HTR-8/SVneo (cell line): ENCODE measurements at places on chromosomes 13 and 19.
A peak's percentile ranks its signal among the peaks of the same experiment; 100 is the strongest.

GRCh38 chr19:1613146-1613545, 7.9 kb upstream of the UQCR11 start:
- no peak for DNase-seq

GRCh38 chr19:30882411-30883005, 466.7 kb downstream of the TSHZ3 start:
- no peak for DNase-seq

- no peak for DNase-seq
Observed at GRCh38 chr19:35432911-35433310, 15.1 kb upstream of the FFAR2 start.

- DNase-seq: no peak
Observed at GRCh38 chr13:98571955-98572662, 4.8 kb downstream of the STK24 start.

DNA sequence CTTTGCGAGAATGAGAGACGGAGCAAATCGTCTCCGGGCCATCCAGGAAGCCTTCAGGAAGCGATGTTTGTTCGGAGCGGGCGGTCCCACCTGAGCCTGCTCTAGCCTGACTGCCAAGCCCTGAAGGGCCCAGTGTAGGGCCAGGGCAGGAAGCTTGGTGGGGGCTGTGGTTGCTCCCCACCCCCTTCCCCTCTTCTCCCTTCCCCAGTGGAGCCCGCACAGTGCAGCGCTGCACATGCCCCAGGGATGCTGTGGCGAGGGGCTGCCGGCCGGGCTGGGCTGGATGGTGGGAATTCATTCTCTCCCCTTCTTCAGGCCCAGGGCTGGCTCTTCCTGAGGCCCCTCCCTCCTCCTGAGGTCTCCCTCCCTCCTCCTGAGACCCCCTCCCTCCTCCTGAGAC, 7.1 kb upstream of the GRTP1 start:
- DNase-seq: no peak

DNA sequence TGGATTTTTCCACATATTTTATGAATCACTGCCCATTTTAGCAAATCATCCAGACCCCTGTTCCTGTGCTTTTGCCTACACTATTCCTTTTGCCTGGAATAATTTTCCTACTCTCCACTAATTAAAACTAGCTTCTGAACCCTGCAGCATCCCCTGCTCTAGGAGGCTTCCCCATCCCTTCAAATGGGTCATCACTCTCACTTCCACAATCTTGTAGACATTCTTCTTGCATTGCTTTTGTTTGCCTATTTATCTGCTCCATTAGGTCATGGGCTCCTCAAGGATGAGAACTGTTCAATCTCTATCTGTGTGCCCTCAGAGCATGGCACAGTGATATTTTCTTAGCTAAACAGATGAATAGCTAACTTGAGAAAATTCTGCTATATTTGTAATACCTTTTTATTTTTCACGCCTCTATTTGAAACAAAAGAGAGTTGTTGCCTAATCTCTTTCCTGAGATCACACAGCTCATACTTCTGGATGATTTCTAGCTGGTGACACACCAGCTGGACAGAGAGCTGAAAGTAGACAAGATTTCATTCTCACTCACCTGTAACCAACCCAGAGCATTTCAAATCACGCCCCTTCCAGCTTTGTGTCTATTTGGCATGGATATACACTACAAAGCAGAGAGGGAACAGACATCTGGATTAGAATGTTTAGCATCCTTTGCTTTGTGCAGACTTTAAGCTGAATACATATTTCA, 466.0 kb downstream of the FOXO1 start:
- DNase-seq: no peak

GRCh38 chr19:16457195-16457953, 14.4 kb downstream of the EPS15L1 start:
- DNase-seq: peak; percentile 70

- DNase-seq: no peak
Observed at GRCh38 chr19:48524732-48525131, 13.1 kb upstream of the LMTK3 start.

DNA sequence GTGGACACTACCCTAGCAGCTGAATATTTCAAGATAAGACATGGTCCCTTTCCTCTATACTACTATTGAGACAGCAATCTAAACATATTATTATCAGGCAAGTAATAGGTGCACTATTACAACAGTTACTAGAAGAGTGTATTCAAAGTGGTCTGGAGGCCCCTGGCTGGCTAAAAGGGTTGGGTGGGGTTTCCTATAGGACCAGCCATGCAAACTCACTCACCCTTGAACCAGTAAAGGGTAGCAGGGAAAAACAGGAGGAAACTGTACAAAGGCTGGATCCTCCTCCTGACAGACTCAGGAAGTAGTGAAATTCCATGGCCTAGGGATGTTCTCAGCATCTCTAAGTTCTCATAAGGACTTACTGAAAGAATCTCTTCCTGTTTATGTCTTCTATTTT, 7.7 kb downstream of the SMAD9 start:
- DNase-seq: no peak
